ENCODE measurements at places on chromosomes 1 and 21.

DNA sequence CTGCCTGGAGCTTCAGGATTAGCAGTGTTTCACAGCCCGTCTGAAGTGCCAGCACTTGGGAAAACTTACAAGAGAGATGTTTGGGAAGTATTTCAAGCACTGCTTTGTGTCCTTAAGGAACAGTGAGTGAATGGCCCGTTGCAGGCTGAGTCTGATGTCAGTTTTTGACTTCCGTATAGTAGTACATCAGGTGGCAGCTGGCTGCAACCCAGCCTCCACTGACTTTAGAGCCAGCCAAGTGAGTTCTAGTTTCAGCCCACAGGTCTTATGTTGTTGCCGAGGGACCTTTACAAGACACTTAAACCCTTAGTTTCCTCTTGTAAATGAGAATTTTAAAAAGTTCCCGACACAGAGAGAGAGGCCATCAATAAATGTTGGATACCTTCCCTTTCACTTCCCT lies 35.0 kb downstream of the UCK2 start:
- DNase-seq = no peak

DNA sequence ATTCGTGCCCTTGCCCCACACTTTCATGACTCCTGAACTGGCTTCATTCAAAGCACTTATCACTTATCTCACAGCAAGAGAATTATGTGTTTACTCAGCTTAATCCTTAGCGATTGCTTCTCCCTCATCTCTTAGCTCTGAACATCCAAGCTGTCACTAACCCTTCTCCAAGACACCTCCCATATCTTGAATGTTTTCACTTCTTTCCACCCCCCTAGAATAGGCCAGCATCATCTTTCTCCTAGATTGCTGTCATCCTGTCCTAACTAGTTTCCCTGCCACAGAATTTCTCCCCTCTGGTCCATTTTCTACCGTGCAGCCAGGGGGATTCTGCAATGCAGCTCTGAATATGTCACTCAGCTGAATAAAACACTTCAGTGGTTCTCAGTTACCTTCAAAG lies 68.6 kb upstream of the SPATA6 start:
- no peak for DNase-seq

DNA sequence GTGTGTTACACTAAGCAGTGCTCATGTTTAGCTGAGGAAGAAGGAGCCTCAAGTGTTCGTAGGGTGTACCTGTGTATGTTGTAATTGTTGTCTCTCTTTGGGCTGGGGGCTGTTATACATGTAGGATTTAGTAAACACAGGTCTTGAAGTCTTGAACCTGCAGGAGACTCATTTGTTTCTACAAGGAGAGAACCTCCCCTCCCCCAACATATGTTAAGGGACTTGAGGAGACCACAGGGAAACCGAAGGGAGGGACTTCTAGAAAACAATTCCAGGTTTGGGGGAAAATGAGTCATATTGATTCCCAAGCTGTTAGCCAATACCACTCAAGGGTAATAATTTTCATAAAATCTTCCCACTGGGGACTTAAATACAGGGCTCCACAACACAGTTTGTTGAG lies 25.0 kb upstream of the AGBL4 start:
- no peak for DNase-seq

- DNase-seq = no peak
Observed at GRCh38 chr1:5814046-5814619, 178.1 kb downstream of the NPHP4 start.

DNA sequence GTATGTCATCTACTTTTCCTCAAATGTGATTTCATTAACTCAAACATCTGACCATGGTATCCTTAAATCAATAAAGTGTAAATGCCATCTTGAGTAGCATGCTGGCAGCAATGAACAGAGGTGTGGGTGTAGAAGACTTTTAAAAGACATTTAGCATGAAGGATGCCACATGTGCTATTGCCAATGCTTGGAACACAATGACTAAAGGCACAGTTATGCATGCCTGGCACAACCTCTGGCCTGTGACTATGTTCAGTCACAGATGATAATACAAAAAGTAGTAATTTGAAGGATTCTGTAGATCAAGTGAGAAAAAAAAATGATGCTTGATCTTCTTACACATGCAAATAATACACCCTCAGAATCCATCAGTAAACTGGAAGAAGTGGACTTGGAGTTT lies 938.9 kb upstream of the ADGRL4 start:
- no peak for DNase-seq

DNA sequence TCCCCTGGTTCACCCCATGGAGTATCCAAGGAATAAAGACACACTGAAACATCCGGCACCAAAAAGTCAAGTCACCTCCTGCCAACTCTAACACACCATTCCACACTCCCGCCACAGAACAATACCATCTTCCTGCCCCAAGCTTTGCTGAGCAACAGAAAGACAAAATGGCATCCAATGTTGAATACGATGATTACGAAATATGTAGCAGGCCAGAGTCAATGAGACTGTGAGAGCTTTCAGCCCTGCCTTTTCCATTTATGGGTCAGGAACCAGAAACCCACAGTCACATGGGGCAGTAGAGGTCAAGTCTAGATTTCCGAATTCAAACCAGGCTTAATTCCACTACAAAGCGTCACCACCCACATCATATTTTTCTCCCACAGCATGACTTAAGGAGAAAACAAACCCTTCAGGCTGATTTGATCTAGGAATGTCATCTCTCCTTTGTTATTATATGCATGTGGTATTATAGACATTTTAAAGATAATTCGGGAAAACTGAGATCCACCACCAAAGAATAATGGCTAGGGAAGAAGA lies 249.8 kb downstream of the SETD4 start:
- DNase-seq = no peak

- no peak for DNase-seq
Observed at GRCh38 chr1:9654051-9654833, 2.7 kb downstream of the PIK3CD start.

DNA sequence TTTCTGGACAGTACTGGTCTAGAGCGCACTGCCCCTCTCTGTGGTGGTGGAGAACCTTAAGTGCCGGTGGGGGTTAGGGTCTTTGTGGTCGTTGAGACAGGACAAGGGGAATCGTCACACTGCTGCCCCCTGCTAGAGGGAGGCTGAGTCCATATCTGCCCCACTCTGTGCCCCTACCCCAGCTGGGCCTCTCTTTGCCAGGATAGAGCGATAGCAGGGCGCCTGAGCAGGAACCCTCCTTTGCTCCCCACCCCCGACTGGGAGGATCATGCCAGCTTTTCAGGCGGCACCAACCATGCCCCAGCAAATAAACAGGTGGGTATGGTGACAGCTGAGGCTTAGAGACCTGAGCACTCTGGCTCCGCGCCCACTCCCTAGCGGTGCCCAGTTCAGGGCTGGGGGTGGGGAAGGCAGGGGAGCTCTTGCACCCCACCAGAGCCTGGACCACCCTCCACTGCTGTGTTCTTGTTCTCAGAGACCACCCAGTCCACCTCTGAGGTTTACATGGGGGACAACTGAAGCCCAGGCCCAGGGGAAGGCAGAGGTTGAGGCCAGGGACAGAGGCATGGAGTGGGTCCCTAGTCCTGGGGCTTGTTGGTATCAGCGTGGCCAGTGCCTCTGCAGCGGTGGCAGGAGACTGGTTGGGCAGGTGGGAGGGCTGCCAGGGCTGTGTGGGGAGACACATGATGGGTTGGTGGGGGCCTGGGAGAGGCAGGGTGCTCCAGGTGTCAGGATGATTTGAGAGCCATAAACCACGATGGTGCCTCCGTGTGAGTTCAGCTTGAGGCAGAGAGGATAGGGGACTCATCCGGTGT lies 1.6 kb downstream of the PADI2 start:
- DNase-seq = no peak

GRCh38 chr21:44352253-44352860 lies 1.1 kb upstream of the TRPM2 start:
- DNase-seq = no peak

- no peak for DNase-seq
Observed at GRCh38 chr1:31658721-31659120, 14.0 kb upstream of the PEF1 start.

- peak; percentile 19 for DNase-seq
Observed at GRCh38 chr1:204888294-204888693, 17.6 kb downstream of the NFASC start.

- DNase-seq = no peak
Observed at GRCh38 chr1:175129644-175129996, 62.0 kb downstream of the TNN start.

DNA sequence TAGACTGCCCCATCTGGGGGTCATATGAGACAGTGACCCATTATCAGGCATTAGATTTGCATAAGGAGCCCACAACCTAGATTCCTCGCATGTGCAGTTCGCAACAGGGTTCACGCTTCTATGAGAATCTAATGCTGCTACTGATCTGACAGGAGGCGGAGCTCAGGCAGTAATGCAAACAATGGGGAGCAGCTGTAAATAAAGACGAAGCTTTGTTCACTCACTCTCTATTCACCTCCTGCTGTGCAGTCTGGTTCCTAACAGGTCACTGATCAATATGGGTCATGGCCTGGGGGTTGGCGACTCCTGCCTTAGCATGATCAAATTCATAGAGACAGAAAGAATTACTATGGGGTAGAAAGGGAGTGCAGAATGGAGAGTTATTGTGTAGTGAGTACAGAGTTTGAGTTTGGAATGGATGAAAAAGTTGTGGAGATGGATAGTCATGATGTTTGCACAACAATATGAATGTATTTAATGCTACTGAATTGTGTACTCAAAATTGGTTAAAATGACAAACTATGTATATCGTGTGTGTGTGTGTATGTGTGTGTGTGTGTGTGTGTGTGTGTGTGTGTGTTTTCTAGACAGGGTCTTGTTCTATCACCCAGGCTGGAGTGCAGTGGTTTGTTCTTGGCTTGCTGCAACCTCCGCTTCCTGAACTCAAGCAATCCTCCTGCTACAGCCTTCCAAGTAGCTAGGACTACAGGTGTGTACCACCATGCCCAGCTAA lies 42.2 kb downstream of the BTF3L4 start:
- no peak for DNase-seq

- no peak for DNase-seq
Observed at GRCh38 chr21:46185716-46186115, 1.5 kb upstream of the SPATC1L start.

DNA sequence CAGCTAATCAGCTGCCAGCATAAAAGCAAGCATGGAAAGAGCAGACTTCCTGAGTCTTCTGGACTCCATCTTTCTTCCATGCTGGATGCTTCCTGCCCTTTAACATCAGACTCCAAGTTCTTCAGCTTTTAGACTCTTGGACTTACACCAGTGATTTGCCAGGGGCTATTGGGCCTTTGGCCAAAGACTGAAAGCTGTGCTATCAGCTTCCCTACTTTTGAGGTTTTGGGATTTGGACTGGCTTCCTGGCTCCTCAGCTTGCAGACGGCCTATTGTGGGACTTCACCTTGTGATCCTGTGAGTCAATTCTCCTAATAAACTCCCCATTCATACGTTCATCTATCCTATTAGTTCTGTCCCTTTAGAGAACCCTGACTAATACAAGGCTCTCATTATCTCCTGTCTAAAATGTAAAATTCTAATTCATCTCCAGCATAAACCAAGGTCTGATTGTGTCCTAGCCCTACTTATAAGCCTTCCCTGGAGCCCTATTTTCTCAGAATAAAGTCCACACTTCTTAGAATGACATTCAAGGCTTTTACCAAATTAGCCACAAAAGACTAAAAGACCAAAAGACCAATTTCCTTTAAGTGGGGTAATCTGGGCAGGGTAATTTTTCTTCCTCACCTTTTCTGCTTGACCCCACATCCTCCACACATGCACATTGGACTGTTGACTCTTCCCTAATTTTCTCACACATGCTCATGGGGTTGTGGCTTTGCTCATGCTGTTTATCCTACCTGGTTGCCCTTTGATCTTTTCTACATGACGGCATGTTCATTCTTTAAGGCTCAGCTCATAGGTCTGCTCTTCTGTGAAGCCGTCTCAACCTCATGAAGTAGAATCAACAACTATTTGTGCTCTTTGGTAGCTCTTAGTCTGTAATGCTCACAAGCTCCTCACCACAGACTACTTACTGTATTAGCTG lies 18.1 kb upstream of the ENAH start:
- DNase-seq = peak; percentile 64

DNA sequence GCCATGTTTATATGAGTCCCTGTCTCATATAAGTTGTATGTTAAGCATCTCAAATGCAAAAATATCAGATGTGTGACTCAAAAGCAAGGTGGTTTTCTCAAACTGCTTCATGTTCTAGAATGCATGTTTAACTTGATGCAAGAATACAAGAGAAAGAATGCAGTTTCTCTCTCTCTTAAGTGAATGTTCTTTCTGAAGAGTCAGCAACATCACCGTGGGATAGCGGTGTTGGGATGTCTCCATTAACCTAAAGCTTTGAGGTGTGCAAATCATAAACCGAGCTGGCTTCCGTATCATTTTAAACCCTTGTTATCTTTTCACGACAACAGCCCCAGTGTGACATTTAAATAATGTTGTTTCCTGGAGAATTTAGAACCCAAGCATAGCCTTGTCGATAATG lies 48.4 kb upstream of the TARBP1 start:
- no peak for DNase-seq

DNA sequence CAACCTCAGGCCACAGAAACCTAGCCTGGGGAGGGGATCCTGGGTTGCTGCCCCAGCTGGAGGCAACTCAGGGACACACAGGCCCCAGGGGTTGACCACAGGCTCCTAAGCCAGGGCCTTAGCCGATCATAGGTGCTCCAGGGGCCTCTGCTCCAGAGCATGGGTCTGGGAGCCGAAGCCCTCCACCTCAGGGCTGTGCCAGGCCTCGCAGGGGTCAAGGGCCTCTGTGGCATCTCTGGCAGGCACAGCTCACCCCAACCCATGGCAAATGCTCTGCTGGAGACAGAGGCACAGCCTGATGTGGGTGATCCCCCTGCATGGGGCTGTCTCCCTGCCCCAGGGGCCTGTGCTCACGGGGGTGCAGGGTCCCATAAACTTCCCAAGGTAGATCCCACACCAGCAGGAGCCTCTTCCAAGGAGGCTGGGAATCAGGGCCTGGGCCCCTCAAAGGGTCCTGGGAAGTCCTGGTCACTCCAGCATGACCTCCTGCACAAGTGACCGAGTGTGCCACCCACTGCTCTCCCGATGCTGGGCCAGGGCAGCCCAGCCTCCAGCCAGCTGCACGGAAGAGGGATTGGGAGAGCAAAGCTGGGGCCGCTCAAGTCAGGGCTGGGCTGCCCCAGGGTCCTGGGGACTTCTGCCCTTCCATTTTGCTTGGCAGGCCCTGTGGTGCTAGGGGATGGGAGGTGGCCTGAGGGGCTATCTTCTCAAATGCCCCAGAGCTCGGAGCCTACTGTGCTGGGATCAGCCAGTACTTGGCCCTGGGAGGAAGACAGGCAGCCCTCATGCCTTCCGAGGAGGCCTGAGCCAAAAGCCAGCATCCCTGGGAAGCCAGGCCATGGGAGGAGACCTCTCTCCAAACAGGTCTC lies 22.2 kb upstream of the PRSS38 start:
- DNase-seq = no peak

DNA sequence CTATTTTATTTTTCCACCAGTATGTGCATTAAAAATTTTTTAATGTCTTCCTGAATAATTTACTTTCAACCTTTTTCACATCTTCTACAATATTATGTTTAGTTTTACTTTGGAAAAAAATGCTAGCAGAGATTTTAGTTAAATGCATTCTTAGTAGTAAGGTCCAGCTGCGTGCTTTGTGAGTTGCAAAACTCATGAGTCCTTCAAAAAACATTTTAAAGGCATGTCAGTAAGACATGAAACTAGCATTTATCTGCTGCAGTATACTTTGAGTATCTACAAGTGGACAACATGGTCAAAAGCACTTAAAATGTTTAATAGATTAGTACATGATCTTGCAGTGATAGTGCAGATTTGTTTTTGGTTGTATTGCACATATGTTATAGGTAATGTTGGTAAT lies 139.0 kb downstream of the HS2ST1 start:
- no peak for DNase-seq

All from cardiac fibroblast (primary cell).